ENCODE measurements at places on chromosomes 13 and 19.

GRCh38 chr13:73857106-73857505, 277.1 kb downstream of the KLF12 start:
- DNase-seq: no peak

- no peak for DNase-seq
Measured at GRCh38 chr13:60094385-60095088, 69.2 kb downstream of the DIAPH3 start.

DNA sequence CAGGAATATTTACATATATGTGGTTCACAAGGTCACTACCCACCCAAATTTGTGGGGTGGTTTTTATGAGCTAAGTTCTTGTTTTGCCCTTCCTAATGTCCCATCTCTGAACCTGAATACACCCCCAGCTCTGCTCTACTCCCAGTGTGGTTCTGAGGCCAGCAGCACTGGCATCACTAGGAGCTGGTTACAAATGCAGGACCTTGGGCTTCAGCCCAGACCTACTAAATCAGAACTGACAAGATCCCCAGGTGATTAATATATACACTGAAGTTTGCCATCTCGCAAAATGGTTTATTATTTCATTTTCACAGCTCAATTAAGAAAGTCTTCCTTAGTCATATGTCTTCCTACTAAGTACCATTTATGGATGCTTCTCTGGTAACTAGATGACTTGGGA, 67.9 kb downstream of the FOXO1 start:
- no peak for DNase-seq

- no peak for DNase-seq
Measured at GRCh38 chr13:90445179-90445578, 902.3 kb upstream of the MIR17HG start.

DNA sequence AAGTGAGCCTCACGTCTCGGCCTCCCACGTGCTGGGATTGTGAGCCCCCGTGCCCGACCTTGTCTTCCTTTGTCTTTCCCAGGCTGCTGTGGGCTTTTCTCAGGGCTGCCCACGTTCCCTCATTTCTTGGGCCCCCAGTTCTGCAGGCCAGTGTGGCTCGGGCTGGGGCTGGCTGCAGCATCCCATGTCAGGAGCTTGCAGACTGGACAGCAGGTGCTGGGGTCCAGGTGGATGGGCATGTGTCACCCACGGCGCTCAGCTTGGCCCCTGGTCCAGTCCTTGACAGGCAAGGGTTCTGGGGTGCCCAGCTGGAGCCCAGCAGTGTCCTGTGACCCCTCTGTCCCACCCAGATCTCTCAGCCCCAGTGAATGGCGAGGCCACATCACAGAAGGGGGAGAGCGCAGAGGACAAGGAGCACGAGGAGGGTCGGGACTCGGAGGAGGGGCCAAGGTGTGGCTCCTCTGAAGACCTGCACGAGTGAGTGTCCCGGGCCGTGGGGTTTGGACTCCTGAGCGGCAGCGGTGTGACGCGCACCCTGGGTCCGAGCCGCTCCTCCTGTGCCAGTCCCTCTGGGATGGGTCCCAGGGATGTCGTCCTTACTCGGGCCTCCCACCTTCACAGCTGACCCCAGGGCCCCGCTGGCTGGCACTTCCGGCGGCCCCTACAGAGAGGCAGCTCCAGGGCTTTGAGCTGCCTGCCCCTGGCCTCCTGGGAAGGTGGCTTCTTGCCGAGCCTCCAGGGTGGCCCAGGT, 17.3 kb downstream of the PLIN4 start:
- DNase-seq: no peak

- no peak for DNase-seq
Measured at GRCh38 chr19:33674626-33675367, 53.0 kb downstream of the CHST8 start.

DNA sequence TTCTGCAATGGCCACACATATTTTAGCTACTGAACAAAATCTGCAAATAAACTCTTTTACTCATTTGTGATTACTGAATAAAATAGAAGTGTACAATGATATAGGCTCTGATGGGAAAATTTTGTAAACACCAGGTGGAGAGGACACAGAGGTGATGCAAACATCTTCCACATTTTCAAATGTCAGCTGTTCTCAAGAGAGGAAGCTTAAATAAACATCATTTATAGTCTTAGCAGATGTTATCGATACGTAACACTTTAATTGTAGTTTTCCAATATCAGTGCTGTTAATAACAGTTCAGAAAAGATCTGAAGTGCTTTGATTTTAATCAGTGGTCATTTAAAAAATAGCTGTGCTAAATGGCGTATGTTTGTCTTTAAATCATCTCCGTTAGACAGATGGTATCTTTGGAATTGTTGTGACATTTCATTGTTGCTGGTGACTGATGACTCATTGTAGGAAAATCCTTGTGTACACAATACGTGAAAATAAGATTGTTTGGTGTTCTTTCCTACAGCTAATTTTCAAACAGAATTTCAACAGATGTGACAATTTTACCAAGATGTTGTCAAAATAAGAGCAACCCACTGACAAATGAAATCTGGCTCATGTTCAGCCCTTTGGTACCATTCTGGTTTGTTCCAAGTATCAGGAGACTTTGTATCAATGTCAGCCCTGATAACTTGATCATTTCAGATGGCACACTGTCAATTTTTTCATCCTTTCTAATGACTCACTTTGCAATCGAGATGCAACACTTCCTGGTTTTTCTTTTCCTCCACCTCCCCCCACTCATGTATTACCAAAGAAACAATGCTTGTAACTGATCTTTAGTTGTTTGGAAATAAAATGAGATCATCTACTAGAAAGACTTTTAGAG, 516.0 kb downstream of the DCT start:
- DNase-seq: no peak

DNA sequence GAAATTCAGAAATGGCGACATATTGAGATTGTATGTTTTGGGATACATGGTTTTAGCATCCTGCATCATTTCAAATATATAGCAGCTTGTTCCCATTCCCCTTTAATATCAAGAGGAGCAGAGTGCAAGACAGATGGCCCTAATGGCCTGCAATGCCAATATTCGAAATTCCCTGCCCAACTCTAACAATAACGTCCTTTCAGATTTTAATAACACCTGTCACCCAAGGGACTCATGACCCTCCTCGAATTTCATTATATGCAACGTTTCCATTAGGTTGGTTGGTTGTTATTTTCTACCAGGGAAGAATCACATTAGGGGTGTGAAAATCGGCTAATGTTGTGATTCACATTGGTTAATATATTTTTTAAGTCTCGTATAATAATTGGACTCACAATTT, 170.0 kb downstream of the TNFSF13B start:
- no peak for DNase-seq

DNA sequence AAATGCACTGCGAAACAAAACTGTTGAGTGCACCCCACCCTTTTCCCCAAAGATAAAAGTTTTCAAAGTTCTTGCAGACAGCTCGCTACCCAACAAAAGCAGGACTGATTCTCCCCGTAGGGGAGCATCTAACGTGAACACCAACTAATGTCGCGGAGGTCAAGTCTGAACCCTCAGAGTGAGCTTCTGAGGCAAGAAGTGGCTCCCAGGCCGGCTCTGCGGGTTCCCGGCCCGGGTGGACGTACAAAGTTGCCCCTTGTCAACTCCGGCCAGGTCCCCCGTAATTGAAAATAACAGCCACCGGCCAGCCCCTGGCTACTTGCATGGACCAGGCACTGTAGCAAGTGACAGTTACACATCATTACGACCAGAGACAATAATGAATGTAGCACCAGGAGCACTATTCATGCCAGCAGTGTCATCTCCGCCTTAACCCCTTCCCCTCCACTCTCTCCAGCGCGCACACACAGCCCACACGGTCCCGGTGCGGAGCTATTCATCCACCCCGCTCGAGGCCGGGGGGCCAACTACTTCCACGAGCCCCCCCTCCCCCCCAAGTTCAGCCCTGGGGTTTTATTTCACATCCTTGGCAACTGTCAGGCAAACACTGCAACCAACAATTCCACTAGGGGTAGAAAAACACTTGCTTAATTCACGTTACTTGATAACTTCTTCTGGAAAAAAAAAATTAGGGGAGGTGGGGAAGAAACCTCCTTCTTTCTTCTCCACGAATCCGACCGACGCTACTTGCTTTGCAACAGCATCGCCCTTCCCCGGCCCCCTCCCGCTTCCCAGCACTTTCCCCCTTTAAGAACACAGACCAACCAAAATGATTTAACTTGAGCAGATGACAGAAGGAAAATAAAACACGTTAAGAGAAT, 1.2 kb downstream of the KLF12 start:
- peak; percentile 62 for DNase-seq

- DNase-seq: no peak
Measured at GRCh38 chr13:87820241-87820640, 149.1 kb downstream of the SLITRK5 start.

DNA sequence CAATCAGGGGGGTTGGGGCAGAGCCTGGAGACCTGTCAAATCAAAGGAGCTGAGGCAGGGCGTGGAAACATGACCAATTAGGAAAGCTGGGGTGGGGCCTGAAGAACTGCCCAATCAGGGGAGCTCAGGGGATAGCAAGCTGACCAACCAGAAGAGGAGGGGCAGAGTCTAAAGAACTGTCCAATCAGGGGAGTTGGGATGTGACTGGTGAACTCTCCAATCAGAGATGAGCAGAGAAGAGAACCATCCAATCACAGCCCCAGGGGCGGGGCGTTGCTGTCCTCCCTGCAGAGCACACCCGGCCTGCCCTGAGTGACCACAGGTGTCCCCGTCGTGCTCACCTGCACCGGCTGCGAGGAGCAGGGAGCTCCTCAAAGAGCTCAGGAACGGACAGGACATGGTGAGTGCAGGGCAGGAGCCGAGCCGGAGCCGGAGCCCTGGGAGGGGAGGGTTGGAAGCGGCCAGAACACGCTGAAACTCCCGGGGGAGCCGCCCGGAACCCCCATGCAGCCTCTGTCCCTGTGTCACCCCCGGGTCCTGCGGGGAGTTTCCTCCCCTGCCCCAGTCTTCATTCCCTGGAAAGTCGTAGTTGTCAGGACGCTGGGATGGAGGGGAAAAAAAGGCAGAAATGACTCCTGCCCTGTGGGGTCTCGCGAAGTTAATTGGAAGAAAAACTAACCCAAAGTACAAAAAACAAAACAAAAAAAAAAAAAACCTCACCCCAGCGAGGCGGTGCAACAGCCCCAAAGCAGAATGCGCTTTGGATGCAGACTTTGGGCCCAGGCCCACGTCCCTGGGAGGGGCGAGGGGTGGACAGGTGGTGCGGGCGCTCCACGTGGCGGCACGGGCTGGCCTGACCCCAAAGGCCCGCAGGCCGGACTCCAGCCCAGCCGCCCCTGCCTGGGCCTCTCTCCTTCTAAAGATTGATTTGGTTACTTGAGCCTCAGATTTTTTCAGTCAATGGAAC, at the start of gene ZNF556:
ZNF556 (plus strand) TSS at position 311 of the 967 bp plus-strand sequence; CDS start at position 398, 87 bp downstream.
- no peak for DNase-seq

- DNase-seq: peak; percentile 58
Measured at GRCh38 chr19:41521931-41522555, 53.9 kb upstream of the CEACAM21 start.

DNA sequence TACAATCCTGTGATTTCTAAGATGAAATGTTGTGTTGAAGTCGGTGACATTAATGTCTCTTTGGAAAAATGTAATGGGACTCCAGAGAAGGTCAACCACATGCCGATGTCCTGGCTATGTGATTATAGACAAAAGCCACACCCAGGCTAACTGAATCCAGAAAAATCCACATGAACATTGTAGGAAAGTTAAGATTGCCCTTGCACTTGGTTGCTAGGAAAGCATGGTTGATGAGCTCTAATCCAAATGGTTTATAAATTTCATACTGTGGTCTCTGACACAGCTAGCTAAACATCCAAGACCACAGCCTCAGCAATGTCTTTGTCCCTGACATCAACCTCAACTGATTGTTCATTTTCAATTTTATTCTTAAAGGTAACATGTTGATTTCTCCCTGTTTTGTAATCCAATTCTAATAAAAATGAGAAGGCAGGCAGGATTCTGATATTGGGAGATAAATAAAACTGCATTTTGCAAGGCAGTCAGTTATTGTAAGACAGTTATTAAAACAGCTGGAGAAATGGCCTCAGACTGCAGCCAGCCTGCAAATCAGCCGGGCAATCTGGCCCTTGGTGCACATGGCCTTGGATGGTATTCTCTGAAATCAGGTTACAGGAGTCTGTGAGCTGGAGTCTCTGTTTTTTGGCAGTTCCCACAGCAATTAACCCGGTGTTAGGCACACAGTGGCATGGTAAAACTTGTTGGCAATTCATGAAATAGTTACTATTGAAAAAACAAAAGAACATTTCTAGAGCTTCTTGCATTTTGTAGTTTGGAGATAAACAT, 93.9 kb downstream of the STARD13 start:
- DNase-seq: no peak

DNA sequence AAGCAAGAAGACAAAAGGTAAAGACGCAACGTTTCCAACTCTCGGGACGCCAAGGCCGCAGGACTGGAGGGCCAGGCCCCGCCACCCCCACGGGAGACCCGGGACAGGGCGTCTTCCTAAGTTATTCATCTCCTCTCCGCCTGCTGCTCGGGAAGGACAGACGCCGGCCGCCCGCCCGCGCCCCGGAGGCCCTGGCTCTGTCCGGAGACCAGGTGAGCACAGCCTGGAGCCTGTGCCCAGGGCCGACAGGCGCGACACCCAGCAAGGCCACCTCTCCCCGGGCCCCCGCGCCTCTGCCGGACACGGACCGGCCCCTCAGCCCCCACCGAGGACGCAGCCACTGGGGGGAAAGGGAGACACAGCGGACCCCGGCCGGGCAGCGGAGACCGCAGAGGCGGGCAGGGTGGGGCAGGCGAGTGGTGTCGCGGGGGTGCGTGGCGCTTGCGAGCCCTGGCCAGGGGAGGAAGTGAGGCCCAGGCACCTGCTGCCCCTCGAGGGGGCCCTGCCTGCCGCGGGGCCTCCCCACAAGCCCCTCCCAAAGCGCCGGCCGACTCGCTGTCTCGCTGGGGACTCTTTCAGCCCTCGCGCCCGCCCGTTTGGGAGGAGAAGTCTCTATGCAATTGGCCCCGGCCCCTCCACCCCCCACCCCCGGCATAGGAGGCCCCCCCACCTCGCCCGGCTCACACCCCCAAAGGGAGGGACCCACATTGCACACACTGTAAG, 17.2 kb downstream of the SMIM24 start:
- no peak for DNase-seq

GRCh38 chr19:15453091-15453578, 3.4 kb upstream of the WIZ start:
- DNase-seq: no peak

DNA sequence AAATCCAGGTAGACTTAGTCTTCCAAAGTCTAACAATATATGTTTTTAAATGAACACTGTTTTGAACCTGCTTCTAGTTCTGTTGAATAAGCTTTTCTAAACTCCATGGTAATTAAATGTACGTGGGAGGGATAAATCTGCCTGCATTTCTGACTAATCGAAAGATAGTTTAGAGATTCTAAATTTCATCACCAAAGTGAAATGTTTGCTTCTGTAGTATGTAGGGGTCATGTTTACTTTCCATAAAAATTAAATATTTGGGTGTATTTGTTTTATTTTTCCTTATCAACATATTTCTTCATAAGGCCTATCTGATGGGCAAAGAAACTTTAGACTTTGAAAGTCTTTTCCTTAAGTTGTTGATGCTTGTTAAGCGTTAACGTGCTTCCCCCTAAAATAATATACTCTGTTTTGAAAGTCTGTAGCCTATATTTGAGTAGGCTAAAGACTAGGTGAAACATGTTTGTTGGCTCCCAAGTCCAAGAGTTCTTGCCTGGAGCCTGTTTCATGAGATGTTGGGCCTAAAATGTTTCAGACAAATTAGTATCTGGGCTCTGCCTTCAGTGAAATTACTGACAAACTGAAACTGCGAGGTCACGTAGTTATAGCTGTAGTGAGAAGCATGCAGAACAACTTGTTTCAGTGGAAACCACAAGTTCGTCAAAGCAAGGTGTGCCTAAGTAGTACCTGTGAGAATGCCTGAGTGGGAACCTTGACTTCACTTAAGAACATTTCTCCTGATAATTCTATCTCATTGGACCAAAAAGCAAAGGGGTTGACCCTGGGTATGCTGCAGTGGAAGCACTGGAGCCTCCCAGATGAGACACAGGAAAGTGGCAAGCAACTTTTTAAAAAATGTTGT, 126.2 kb downstream of the LMO7 start:
- peak; percentile 28 for DNase-seq
